ENCODE measurements at places on chromosomes 5 and 9.

GRCh38 chr9:27556470-27556869 is 16.8 kb downstream of the C9orf72 start:
- DNase-seq, result no peak

GRCh38 chr5:95081982-95082381 is 202.9 kb downstream of the MCTP1 start:
- no peak for DNase-seq

DNA sequence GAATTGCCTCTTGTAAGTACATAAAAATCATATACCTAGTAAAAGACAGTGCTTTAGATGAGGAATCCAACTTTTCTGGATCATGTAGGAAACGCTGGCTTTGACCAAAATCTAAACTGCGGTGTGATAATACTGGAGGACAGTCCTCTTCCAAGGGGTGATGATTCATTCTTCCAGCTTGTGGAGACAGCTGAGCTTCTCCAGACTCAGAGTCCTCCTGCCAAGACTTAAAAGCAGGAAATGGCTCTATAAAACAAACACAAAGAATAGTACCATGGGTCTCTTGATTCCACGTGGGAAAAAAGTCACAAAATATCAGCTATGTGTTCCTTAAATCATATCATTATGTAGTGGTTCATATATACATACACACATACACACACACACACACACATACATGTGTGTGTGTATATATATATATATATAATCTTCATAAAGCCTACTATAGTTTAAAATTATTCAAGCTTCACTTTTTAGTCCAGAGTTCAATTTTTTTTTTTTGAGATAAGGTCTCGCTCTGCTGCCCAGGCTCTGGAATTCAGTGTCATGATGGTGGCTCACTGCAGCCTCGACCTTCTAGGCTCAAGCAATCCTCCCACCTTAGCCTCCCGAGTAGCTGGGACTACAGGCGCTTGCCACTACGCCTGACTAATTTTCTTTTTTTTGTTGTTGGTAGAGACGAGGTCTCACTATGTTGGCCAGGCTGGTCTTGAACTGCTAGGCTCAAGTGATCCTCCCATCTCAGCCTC is 65.0 kb downstream of the PKD2L2 start:
- no peak for DNase-seq

- no peak for DNase-seq
These were observed 2.1 kb upstream of the TPM2 start for GRCh38 chr9:35691757-35692301.

DNA sequence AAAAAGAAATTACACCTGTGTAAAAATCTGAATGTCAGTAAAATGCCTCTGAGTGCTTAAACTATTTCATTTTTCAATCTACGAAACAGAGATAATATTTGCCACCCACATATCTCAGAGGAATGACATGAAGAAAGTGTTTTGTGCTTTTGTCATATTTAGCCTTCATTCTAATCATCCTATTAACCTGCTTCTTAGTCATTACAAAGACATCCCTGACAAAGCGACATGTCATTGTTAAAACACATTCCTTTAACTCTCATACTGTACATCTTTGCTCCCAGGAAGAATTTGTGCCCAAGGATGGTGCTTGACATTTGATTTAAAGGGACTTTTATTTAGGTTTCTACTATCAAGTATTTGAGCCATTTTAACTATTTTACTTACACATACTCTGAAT is 275.9 kb downstream of the DMRTA1 start:
- DNase-seq, result no peak

GRCh38 chr5:62354028-62354874 is 48.2 kb downstream of the KIF2A start:
- no peak for DNase-seq
